ENCODE measurements at places on chromosomes 13 and 19.

- DNase-seq = no peak
Observed at GRCh38 chr19:39419003-39419402, 6.5 kb downstream of the PLEKHG2 start.

GRCh38 chr19:54179921-54180461 is 7.0 kb upstream of the TMC4 start:
- DNase-seq = peak; percentile 89

GRCh38 chr13:32828711-32829110 is 187.5 kb upstream of the KL start:
- no peak for DNase-seq

DNA sequence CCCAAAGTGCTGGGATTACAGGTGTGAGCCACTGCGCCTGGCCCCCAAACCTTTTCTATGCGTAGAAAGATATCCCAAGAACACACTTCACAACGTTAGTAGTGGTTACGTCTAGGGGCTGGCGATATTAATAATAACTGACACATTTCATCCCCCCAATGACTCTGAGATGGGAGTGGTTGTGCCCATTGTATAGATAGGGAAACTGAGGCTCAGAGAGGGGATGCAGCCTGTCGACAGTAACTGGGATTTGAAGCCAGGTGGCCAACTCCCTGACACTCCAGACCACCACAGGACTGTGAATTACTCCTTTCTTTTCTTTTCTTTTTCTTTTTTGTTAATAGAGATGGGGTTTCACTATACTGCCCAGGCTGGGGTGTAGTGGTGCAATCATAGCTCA is 25.3 kb upstream of the PTPRS start:
- no peak for DNase-seq

DNA sequence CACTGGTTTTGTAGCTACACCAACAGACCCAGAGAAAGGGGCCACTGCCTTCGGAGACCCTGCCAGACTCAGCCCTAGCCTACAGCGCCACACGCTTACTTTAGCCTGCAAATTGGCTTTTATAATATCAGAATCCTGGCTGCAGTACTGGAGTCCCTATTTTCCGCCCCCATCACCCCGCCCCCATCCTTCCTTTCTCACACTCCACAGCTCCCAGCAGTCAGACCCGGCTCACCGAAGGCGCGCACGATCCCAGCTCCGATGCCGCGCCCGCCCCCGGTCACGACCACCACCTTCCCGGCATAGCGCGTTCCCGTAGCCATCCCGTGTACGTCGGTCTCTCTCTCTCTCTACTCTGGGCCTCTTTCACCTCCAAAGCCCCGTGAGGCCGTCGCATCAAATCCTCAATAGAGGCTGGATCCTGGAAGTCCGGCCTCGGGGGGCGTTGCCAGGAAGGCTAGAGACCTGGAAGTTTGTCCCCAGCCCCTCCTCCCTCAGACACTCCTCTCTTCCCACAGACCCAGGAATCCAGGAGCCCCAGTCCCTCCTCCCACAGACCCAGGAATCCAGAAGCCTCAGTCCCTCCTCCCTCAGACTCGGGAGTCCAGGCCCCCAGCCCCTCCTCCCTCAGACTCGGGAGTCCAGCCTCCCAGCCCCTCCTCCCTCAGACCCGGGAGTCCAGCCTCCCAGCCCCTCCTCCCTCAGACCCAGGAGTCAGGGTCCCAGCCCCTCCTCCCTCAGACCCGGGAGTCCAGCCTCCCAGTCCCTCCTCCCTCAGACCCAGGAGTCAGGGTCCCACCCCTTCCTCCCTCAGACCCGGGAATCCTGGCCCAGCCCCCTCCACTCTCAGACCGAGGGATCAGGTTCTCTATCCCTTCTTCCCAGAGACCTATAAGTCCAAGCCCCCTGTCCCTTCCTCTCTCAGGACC is at the start of gene HSD17B14:
HSD17B14 (minus strand) TSS at position 403 of the 929 bp plus-strand sequence; CDS start at position 323, 80 bp downstream.
- DNase-seq = peak; percentile 43

- DNase-seq = no peak
Observed at GRCh38 chr19:3183721-3184641, 1.7 kb upstream of the NCLN start.

Measured in large intestine (tissue), 12 donors.